ENCODE measurements at places on chromosomes 5 and 9.

- peak; percentile 73 for DNase-seq
Observed at GRCh38 chr5:35924950-35925722, 13.3 kb downstream of the CAPSL start.

DNA sequence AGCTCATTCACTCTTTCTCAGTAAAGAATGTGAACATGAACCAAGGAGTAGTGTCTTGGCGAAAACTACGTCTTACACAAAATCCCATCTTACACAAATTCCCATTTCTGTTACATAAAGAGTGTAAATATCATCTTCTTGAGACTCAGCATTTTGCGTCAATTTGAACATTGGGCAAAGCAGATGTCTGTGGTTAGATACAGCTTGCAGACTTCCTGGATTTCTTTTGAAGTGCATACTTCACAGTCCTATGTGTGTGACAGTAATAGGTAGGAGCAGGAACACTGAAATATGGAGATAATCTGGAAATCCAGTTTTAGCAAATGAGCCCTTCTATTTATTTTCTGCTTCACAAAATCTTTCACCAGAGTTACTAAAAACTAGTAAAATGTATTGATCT lies 58.8 kb downstream of the C6 start:
- no peak for DNase-seq

GRCh38 chr5:175098301-175098700 lies 345.7 kb downstream of the DRD1 start:
- no peak for DNase-seq

GRCh38 chr9:107251756-107252322 lies 31.2 kb upstream of the RAD23B start:
- DNase-seq = no peak

DNA sequence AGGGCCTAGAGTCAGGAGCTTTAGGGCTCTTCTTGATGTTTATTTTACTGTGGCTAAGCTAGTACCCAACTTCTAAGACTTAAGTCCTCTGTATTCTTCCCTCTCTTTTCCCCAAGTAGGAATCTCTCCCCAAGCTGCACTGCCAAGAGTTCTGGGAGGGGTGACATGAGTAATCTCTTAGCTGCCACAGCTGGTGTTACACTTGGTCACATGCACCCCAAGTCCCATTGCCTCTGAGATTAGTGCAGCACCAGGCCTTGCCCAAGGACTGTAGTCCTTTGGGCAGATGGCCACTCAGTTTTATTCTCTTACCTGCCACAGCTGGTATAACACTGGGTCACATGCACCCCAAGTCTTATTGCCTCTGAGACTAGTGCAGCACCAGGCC lies 114.7 kb upstream of the RIOK2 start:
- no peak for DNase-seq

DNA sequence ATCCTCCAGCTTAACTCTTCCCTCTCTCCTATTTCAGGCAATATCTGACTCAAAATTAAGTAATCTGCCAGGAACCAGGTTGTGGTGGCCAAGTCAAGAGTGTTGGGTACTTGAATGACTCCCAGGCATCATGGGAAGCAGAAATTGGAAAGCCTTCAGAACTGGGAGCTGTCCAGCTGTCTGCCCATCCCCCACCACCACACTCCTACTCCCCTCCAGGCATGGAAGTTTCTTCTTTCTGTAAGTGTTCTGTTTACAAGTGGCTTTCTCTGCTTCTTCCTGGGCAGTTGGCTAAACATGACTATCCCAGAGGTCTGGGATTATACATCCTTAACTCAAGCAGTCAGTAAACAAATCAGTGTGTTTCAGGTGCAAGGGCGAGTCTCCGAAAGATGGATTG lies 14.6 kb upstream of the PBX3 start:
- peak; percentile 57 for DNase-seq

- DNase-seq = no peak
Observed at GRCh38 chr5:180575571-180575970, 15.7 kb downstream of the SCGB3A1 start.

- no peak for DNase-seq
Observed at GRCh38 chr5:179224741-179225140, 120.5 kb downstream of the ADAMTS2 start.

DNA sequence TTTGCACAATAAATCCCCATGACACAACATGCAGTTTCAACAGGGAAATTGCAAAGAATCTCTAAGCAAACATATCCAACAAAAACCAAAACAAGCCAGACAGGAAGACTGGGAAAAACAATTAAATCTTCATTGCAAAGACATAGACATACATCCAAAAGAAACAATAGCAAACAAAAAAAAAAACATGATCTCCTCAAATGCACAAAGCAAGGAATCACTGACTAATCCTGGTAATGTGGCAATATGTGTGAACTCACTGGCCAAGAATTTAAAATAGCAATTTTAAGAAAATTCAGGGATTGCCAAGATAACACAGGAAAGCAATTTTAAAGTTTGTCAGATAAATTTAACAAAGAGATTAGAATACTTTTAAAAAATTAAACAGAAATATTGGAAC lies 520.1 kb upstream of the SMC2 start:
- DNase-seq = no peak

GRCh38 chr5:82259172-82259800 lies 18.9 kb downstream of the RPS23 start:
- DNase-seq = no peak

GRCh38 chr9:127972236-127972871 lies 8.4 kb downstream of the EEIG1 start:
- no peak for DNase-seq

- no peak for DNase-seq
Observed at GRCh38 chr5:98844865-98845264, 71.4 kb downstream of the RGMB start.

- no peak for DNase-seq
Observed at GRCh38 chr5:91098541-91098940, 284.6 kb downstream of the ARRDC3 start.

DNA sequence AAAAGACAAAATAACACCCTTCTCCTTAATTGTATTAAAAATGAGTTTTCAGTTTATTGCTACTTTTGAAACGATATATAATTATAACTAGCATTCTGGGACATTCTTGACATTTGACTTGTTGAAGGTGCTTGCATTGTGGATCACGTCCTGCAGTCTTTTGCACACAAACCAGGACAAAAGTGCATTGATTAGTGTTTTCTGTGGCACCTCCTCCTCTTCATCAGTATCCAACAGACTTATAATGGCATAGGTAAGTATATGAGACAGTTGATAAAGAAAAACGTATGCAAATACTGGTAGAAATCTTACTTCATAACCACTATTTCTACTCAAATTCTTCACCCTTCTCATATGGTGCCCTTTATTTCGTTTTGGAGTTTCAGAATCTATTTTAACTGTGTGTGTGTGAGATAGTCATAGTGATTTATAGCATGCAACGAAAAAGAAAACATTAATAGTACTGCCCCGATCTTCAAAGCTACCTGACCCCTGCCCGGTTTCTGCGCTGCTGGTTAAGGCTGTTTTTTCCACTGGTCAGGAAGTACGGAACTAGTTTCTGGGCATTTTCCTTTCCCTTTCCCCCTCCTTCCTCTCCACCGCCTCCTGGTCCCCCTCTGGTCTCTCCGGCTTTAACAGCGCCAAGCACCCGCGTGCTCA lies 639 bp upstream of the RASA1 start:
- no peak for DNase-seq

GRCh38 chr5:112643339-112643971 lies 94.2 kb upstream of the APC start:
- no peak for DNase-seq

DNA sequence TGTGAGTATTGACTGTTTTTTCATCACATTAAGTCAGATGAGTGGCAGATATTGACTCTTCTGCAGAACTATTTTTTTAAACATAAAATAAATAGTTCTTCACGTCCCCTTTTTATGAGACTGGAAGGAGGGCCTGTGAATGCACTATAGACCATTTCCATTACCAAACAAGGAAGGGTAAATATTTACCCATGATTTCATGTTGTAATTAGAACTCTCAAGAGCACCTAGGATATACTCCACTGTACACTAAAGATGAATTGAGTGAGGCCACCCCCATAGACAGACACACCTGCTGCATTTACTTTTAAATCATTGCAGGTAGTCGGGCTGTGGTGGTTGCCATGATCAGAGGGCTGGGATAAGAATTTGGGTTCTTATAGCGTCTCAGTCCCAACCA lies 22.6 kb downstream of the SLC36A1 start:
- no peak for DNase-seq

GRCh38 chr5:71974622-71975021 lies 132.7 kb upstream of the MAP1B start:
- DNase-seq = no peak

DNA sequence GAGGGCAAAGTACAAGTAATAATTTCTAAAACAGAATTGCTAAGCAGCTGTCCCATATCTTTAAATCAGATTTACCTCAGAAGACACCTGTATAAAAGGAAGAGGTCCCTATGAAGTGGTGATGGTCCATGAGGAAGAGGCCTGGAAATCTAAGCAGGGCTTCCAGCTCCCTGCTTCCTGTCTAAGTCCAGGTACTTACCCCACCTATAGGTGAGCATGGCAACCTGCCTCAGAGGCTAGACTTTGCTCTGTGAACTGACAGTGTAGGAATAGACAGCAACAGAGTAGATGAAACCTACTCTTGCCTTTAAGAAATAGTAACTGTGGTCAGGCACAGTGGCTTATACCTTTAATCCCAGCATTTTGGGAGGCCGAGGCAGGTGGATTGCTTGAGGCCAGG lies 55.8 kb upstream of the ARRDC3 start:
- DNase-seq = no peak

- DNase-seq = no peak
Observed at GRCh38 chr9:8684978-8685708, 885.6 kb upstream of the DMAC1 start.

DNA sequence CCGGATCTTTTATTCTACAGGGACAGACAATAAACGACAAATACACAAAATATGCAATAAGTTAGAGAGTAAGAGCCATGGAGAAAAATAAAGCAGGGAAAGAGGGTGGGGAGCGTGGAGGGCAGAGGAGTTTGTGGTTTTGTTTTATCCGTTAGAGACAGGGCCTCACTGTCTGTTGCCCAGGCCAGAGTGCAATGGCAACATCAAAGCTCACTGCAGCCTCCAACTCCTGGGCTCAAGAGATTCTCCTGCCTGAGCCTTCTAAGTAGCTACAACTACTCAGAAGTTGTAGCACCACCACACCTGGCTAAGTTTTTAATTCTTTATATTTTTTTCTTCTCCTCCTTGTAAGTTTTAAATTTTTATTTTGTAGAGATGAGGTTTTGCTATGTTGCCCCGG lies 54.5 kb upstream of the CTNNA1 start:
- no peak for DNase-seq

DNA sequence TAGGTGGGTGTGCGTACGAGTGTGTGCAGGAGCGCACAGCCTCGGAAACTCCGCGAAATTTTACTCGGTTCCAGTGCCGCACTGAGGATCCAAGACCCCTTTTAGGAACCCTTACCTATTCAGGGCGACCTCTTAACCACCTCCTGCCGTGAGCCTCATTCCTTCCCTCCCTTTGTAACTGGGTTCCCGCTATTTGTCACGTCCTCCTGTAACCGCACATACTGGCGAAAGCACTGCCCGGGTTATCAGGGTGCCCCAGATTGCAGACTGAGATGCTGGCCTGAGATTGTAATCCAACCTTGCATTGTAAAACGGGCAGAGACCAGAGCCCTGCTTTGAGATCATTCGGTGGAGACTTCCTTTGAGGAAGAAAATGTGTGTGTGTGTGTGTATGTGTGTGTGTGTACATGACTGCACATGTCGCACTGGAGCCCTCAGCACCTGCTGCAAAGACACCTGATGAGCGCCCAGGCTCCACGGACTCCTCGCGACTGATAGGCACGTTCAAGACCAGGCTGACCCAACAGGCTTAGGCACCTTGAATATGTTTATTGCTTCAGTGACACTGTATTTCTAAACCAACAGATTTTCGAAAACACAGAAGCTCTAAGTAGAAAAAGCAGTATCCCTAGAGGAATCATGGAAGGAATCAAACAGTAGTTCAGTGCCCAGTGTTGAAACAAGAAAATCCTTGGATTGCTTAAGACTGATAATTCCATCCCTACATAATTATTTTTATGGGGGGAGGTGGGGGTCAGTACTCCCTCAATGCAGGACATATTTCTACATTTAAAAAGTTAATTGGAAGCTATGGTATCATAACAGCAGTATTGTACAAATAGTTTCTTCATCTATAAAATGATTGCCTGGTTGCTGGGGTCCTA lies 86.5 kb upstream of the TNFAIP8 start:
- DNase-seq = peak; percentile 13

DNA sequence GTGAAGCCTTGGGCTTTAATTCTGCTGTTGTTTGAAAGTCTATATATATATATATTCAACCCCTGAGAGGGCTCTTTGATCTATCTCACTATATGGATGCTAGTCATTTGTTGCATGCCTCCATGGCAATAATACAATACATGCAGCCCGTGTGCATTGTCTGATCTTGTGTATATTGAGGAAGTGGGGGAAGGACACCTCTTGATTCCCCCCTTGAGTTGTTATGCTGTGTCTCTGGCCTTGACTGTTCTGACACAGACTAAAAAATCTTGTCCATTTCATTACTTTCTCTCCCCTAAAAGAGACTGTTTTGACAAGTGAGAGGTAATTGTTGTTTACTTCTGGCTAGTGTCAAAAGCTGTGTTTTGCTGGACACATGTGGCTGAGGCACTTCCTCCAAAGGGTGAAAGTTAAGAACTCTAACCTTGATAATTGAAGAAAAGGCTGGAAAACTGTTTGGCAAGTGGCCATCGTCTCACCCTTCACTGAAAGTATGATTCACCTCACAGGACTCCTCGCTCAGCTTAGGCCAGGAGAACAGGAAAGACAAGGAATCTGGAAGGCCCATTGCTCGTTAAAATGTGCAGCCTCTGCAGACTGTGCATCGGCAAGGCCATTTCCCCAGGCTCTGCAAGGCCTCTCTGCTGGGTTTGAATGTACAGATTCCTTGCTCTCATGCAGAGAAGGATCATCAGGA lies 304.0 kb downstream of the PRELID2 start:
- DNase-seq = no peak

DNA sequence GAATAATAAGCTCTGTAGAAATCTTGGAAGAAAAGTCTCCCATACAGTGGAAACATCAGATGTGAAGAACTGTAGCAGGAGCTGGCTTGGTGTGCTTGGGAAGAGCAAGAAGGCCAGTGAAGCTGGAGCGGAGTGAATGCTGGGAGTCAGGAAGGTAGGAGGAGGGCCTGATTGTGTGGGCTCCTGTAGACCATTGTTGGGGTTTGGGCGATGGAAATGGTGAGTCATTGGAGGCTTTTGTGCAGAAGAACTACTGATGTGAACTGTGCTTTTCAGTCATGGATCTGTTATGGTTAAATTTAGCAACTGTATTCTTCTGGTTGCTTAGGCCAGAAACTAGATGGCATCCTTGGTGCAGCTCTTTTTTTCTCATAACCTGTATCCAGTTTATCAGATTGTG lies 2.3 kb downstream of the ICE1 start:
- DNase-seq = no peak

- peak; percentile 39 for DNase-seq
Observed at GRCh38 chr9:126621919-126622735, 8.4 kb downstream of the LMX1B start.

- DNase-seq = no peak
Observed at GRCh38 chr5:113250341-113250953, 184.3 kb downstream of the TSSK1B start.

DNA sequence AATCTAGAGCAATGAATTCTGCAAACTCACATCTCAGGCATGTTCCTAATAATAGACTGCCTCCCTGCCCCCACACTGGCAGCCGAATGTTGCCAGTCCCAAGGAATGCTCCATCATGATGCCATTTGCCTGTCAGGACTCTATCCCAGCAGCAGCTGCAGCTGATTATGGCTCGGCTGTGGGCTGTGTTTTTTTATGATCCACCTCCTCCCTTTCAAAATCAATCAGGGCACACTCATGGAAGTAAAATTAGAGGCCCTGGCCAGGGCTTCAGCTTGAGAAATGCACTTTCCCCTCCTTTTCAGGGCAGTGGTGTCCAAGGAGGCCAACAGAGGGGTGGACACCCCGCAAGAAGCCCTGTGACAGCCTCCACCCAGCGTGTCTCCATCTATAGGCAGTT lies 176.7 kb upstream of the S1PR3 start:
- DNase-seq = no peak
